Bone marrow (tissue), 2 donors: ENCODE measurements at places on chromosomes 1 and 21.

DNA sequence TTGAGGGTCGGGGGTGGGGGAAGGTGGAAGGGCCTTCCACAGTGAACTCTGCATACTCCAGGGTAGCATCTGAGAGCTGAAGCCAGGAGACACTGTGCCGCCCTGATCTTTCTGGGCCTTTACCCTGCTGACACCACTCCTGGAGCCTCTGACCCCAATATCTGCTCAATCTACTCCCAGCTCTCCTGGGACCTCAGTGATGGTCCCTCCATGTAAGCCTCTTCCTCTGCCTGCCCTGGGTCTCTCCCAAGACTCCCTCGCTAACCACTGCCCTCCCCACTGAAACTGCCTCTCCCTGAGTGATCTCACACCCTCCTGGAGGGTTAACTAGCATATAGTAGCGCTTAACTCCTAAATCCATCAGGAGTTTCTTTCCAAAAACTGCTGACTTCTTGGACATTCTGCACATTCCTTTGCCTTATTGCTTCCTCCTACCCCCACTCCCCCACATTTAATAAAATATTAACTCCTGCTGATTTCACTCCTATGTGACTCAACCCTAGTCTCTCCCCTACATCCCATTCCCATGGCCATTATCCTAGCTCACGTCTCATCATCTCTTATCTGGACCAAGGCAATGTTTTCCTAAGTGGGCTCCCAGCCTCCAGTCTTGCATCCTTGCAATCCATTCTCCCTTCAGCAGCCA lies 145.6 kb downstream of the HMGB4 start:
- DNase-seq, result no peak

DNA sequence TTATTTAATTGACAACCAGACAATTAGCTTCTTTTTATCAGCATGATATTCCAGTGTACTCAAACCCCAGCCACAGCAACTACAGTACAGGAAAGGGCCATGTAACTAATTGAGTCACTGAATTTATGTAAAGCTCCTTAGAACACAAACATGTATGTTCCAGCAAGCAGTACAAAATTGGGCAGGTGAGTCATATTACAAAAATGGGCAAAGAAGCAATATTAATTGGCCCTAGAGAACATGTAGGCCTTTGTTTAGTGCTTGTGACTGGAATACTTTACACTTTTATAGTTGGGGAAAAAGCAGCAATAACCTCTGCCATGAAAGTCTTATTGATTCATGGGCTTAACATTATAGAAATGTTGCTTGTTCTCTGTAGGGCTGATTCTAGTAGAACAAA lies 31.8 kb downstream of the CLEC20A start:
- no peak for DNase-seq

- no peak for DNase-seq
Observed at GRCh38 chr1:230401101-230401500, 25.0 kb downstream of the PGBD5 start.

- DNase-seq, result no peak
Observed at GRCh38 chr1:214106375-214106774, 118.6 kb downstream of the PROX1 start.

- no peak for DNase-seq
Observed at GRCh38 chr1:197902131-197902453, 338 bp upstream of the C1orf53 start.

GRCh38 chr1:1898246-1898933 lies 7.5 kb upstream of the GNB1 start:
- no peak for DNase-seq

GRCh38 chr21:15768045-15768601 lies 38.3 kb downstream of the USP25 start:
- no peak for DNase-seq

DNA sequence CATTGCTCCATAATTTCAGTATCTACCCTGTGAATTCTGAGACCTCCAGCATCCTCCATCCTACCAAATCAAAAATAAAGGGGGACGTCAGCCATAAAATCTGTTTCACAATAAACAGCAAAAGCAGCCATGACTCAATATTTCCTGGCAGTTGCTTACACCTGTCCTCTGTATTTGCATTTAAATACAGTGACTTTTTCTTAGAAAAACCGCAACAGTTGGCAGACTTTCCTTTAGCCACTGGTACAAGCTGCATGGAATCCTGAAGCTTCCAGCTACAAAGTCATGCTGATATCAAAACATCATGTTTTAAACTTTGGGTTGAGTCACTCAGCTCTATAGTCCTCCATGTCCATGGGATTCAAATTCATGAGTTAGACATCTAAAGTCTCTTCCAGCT lies 278.0 kb upstream of the KAZN start:
- no peak for DNase-seq

DNA sequence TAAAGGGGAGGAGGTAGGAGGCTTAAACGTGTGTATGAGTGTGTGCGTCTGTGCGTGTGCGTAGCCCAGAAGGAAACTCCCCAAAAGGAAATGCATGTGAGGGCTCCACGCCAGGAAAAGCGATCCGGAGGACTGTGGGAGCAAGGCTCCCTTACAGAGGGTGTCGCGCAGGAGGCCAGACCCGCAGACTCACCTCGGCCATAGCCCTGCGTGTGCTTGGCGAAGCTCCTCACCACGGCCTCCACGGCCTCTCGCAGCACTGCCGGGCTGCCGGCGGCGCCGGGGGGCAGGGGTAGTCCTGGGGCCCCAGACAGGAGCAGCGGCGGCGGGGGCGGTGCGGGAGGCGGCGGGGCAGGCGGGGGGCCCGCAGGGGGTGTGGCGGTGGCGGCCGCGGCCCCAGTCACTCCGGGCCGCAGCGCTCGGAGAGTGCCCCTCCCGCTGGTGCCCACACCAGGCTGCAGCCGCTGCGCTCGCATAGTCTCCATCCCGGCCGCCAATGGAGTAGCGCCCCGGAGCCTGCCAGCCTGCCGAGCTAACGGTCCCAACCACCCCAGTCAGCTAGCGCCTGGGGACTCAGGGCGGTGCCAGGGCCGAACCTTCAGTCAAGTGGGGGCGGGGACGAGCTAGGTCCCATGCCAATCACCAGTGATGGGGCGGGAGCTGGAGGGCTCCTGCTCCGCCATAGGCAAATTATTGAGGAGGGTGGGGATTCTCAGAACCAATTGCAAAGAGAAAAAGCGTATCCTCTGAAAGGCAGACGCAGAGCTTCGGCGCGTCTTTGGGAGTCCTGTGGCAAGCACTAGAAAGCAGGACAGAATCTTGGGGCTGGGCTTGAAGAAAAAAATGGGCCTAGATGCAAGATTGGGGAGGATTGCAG lies at the start of gene LIX1L:
Gene LIX1L, minus strand, starts transcription at position 575 of the 877 bp plus-strand sequence. Its CDS starts 90 bp downstream, at position 485.
- DNase-seq, result peak; percentile 77

DNA sequence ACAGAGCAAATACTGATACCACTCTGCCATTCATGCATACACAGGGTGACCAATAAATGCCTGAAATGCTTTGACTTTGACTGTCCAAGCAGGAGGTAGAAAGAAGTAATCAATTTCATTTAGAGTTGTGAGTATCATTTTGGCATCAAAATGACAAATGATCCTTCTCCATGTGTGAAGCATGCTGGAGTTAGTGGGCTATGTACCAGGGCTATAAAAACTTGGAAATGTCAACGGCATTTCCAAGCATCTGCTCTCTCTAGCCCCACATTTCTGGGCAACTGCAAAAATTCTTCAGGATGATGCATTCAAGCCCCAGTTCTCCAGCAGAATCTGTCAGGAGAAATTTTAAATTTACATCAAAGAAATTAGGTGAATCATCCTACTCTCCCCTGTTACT lies 208.4 kb upstream of the PTBP2 start:
- DNase-seq, result no peak

DNA sequence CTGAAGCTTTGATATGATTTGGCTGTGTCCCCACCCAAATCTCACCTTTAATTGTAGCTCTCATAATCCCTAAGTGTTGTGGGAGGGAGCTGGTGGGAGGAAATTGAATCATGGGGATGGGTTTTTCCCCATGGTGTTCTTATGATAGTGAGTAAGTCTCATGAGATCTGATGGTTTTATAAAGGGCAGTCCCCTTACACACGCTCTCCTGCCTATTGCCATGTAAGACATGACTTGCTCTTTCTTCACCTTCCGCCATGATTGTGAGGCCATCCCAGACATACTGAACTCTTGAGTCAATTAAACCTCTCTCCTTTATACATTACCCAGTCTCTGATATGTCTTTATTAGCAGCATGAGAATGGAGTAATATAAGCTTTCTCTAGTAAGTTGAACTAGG lies 261.9 kb downstream of the HLX start:
- DNase-seq, result no peak

GRCh38 chr1:20654104-20654690 lies 7.0 kb downstream of the DDOST start:
- no peak for DNase-seq

- no peak for DNase-seq
Observed at GRCh38 chr1:54332781-54333585, 73.2 kb downstream of the SSBP3 start.

- no peak for DNase-seq
Observed at GRCh38 chr1:70874063-70874462, 173.6 kb downstream of the PTGER3 start.

DNA sequence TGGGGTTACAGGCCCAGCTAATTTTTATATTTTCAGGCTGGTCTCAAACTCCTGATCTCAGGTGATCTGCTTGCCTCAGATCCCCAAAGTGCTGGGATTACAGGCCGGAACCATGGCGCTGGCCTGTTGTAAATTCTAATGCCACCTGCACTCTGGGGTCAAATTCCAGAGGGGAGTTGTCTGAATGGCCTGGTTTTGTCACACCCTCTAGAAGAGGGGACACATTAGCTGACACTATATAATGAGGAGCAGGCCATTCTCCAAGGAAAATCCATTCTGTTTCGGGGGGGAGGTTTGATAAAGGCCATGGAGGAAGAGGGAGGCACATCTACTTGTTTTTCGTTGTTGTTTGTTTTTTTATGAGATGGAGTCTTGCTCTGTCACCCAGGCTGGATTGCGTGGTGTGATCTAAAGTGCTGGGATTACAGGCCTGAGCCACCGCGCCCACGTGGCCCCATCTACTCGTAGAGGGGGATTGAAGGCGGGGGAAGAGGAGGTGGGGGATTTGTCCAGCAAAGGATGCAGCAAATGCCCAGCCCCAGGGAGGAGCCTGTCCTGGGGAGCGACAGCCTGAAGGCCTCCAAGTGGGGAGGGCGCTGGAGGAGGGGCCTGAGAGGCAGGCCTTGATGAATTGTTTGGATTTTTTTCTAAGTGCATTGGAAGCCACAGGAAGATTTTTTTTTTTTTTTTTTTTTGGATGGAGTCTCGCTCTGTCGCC lies 78.4 kb upstream of the SLC45A1 start:
- no peak for DNase-seq

DNA sequence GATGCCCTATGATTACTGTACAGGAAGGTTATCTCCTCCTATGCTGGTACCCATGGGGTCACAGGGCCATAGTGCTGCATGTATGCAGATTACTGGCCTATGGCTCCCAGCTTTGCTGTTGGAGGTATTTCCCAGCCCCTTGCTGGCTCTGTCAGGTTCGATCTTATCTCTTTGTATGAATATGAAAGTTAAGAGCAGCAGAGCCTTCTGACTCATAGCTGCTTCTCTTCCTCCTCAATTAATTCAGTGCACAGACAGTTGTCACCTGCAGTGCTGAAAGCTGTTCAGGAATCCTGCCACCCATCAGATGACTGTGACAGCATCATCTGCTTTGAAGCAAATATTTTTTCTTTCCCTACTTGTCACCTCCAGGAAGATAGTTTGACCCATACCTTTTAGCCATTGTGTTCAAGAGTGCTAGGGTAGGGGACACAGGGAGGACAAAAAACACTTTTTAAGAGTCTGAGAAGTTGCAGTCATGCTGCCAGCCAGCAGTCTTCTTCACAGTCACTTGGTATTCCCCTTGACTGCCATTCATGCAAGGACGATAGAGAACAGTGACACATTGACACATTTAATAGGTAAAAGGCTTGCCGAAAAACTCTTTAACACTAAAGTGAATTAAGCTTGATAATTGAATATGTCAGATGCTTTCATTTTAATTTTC lies 73.1 kb downstream of the KIF1B start:
- DNase-seq, result no peak

GRCh38 chr21:42013931-42014330 lies 3.8 kb upstream of the ZBTB21 start:
- no peak for DNase-seq

GRCh38 chr1:185050823-185051451 lies 5.6 kb downstream of the RNF2 start:
- no peak for DNase-seq

DNA sequence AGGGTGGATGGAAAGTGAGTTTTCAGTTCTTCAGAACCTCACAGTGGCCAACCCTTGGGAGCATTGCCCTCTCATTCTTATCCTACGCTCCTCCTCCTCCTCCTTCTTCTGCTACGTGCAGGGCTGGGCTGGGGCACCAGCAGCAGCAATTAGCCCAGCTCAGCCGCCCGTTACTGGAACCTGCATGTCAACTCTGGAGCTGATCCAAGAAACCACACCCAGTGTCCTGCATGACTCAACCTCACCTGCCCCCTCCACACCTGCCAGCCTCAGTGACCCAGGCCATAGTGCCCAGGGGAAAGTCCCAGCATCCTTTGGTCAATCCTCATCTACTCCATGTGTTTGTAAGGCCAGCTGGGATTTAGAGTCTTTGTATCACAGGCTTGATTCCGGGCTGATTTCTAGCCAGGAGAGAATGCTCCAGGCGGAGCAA lies 12.6 kb downstream of the ELF3 start:
- DNase-seq, result no peak

- no peak for DNase-seq
Observed at GRCh38 chr1:66563094-66563800, 29.3 kb downstream of the SGIP1 start.

- DNase-seq, result no peak
Observed at GRCh38 chr1:42680921-42681683, 1.1 kb upstream of the YBX1 start.

- no peak for DNase-seq
Observed at GRCh38 chr1:21725748-21726392, 56.7 kb upstream of the RAP1GAP start.

GRCh38 chr1:47630346-47630745 lies 192.5 kb downstream of the FOXD2 start:
- DNase-seq, result no peak

GRCh38 chr1:153347856-153348255 lies 785 bp downstream of the PGLYRP4 start:
- no peak for DNase-seq

- no peak for DNase-seq
Observed at GRCh38 chr1:222140206-222140605, 398.3 kb upstream of the DUSP10 start.

GRCh38 chr1:32221581-32221979 lies 573 bp downstream of the TMEM234 start:
- DNase-seq, result no peak

- no peak for DNase-seq
Observed at GRCh38 chr1:117631359-117632160, 25.7 kb downstream of the TENT5C start.

DNA sequence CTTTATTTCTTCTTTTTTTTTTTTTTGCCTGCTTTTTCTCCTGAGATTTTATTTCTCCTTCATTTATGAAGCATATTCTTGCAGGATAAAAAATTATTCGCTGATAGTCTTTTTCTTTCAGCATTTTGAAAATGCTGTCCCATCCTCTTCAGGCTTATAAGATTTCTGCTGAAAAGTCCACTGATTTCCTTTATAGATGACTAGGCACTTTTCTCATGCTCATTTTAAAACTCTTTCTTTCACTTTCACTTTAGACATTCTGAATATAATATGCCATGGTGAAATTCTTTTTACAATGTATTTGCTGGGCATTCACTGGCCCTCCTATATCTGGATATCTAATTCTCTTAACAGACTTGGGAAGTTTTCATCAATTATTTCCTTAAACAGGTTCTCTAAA lies 25.5 kb upstream of the GTF2B start:
- DNase-seq, result no peak
